ENCODE measurements at places on chromosomes 7 and 10.

- DNase-seq: no peak
These were observed 168.5 kb downstream of the PLXNA4 start for GRCh38 chr7:132407764-132408163.

DNA sequence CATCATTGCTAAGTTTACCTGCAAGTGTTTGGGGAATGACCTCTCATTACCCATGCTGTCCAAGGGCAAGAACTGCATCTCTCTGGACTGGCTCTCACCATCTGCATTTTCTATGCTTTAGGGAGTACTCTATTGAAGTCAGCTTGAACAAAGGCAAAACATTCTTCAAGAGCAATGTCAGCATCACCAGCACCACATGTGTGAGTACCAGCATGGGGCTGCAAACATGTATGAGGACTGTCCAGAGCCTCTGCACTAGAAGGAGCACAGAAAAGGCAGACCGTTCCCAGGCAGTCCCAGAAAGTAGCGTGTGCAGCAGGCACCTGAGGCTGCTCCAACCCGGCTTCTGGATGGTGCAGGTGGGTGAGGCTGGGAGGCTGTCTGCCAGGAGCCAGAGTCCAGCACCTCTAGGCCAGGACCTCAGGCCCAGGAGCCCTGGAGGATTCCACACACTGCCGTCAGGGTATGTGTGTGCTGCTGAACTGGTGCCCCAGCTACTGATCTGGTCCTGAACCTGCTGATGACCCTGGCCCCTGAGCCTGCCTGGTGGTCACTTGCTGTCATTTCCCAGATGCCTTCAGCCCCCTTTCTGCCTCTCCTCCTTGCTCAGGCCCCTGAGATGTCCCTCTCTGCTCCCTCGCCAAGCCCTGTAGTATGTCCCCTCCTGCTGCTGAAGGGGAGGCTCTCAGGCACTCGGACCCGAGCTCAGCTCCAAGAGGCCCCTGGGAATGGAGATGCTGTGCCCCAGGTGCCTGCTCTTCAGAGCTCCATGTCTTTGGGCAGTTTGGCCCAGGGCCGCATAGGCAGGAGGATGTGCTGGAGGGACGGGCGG lies 20.7 kb downstream of the ANTXRL start:
- no peak for DNase-seq

- DNase-seq: no peak
These were observed 11.0 kb downstream of the MAPK8 start for GRCh38 chr10:48317321-48317990.

DNA sequence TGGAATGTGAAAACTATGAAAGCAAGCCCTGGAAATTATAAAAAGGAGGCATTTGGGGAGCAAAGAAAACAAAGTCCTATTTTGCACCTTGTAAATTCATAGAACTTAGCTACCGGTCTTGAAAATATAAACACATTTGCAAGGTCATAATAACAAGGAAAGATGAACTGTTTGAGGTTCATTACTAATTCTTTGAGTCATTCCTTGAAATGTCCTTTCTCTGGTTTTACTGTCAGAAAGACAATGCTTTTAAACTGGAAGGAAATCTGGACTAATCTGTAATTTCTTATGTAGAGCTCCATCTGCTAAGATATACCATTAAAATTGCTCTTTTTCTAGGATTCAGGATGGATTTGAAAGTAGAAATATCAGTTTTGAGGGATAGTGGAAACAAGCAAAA lies 1.4 kb downstream of the ERLIN1 start:
- DNase-seq: no peak

GRCh38 chr7:128833148-128833945 lies 3.1 kb downstream of the FLNC start:
- DNase-seq: no peak

DNA sequence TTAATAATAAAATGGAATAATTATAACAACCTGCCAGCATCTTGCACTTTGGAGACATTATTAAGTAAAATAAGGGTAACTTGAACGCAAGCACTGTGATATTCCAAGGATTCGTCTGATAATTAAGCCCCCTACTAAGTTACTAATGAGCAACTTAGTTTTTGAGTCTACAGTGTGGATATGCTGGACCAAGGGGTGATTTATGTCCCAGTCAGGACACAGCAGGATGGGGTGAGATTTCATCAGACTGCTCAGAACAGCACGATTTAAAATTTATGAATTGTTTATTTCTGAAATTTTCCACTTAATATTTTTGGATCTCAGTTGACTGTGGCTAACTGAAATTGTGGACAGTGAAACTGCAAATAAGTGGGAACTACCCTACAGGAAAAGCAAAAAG lies 182.8 kb upstream of the PHF14 start:
- no peak for DNase-seq

GRCh38 chr10:31317652-31318381 lies 1.2 kb upstream of the ZEB1 start:
- DNase-seq: no peak

GRCh38 chr10:50404021-50404773 lies 152.9 kb upstream of the ASAH2 start:
- DNase-seq: no peak

- DNase-seq: no peak
These were observed 287.5 kb upstream of the KLF14 start for GRCh38 chr7:131021460-131021859.

DNA sequence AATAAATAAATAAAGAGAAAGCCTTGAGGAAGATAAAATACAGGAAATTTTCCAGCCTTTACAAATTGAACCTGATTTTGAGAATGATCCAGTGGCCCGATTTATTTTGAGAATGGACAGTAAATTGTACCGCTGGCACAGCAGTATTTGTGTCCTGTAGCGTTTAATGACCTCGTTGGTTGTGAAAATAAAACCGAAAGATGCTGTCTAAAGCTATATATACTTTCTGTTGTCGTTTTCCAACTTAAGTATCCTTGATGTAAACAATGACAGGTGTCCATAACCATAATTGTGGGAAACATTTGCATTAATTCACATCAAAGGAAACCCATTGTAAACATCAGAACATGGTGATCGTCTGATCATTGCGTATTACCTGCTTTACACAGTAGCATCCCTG lies 38.8 kb downstream of the TBXAS1 start:
- no peak for DNase-seq

DNA sequence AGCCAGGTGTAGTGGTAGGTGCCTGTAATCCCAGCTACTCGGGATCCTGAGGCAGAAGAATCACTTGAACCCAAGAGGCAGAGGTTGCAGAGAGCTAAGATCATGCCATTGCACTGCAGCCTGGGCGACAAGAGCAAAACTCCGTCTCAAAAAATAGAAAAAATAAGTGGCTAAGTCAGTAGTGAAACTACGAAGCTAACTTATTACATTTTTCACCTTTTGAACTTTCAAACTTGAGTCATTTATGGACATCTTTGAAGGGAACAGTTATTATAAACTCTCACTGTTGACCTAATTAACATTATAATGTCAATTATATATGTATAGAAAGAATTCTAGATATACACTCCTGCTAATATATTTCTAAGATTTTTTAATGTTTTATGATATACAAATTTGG lies 541.5 kb upstream of the C7orf33 start:
- no peak for DNase-seq

GRCh38 chr10:71247414-71247705 lies 35.0 kb downstream of the UNC5B start:
- DNase-seq: no peak

DNA sequence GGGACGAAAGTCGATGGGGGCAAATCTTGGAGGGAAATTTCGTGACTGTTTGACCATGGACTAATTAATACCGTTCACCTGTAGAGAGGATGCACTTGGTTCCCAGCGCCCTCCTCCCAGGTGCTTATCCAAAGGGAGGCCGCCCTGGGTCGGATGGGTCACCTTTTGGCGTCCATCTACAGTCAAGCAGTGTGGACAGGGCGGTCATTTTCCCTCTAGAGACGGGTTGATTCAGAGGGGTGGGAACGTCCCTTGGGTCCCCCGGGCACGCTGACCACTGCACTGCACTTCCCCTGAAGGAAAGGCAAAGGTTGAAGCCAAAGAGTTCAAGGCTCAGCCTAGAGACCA lies 2.0 kb downstream of the PRR15 start:
- DNase-seq: no peak

DNA sequence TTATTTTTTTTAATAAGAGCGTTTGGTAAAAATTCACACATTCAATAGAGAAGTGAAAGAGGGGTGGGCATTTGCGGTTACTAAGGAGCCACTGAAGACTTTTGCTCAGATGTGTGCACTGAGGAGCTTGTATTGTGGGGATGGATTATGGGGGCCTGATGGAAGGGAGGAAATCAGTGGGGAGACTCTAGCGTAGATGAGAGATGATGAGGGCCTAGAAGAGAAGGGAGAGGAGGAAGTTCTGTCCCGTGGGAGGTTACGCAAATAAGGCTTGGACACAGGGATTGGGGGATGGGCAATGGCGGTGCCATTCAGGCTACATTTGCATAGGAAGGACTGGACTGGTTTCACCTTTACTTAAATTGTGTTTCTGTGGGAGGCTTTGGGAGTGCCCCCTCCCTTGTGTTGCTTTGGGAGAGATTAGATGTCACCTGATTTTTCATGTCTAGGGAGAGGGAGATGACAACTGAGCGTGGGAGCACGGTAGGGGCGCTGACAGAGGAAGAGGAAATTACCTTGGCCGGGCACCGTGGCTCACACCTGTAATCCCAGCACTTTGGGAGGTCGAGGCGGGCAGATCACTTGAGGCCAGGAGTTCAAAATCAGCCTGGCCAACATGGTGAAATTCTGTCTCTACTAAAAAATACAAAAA lies 2.2 kb upstream of the HIP1 start:
- DNase-seq: no peak

GRCh38 chr7:473211-473734 lies 46.4 kb downstream of the PDGFA start:
- DNase-seq: no peak

DNA sequence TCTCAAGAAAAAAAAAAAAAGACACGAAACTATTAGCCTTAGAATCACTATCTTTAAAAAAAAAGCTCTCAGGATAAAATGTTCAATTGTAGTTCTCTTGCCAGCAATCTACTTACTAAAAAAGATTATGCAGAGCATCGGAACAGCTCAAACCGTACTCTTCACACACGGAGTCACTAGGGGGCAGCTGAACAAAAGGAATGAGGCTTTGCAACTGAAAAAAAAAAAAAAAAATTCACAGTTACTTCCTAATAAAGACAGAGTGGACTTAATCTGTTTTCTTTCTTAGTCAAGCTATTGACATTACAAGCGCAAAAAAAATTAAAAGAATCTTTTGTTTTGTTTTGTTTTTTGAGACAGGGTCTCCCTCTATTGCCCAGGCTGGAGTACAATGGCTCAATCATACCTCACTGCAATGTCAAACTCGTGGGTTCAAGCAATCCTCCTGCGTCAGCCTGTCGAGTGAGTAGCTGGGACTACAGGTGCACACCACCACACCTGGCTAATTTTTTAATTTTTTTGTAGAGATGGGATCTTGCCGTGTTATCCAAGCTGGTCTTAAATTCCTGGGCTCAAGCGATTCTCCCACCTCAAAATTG lies 11.5 kb downstream of the PMS2 start:
- no peak for DNase-seq

DNA sequence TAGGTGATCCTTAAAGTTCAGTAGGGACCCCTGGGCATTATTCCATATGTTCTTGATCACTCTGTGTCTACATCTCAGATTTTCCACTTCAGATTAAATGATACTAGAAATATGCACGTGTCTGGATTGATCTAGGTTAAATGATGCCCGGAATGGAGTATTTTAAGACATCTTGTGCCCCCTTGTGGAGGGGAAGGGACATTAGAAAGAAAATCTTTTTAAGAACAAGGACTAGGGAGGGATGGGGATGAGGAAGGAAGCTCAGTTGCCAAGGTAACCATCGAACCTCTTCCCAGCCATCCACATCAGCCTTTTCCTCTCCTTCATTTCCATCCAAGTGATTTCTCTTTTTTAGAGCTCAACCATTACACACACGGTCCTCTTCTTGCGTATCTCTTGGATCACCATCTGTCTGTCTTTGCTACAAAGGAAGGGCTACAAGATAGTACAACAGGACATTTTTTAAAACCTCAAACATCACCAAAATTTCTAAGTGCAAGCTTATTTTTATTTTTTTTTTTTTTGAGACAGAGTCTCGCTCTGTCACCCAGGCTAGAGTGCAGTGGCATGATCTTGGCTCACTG lies 40.5 kb downstream of the PRSS2 start:
- DNase-seq: peak; percentile 25

- no peak for DNase-seq
These were observed 77.8 kb upstream of the PRSS1 start for GRCh38 chr7:142671506-142671905.

- DNase-seq: no peak
These were observed 587.2 kb downstream of the SORCS1 start for GRCh38 chr10:106577266-106577665.

- DNase-seq: no peak
These were observed 25.2 kb downstream of the CREB3L2 start for GRCh38 chr7:137976696-137977095.

- no peak for DNase-seq
These were observed 96.7 kb downstream of the ARHGAP22 start for GRCh38 chr10:48507933-48508790.

- DNase-seq: no peak
These were observed 84.0 kb upstream of the GTF2I start for GRCh38 chr7:74573512-74573911.

GRCh38 chr7:22120391-22121053 lies 174.8 kb upstream of the CDCA7L start:
- DNase-seq: no peak

GRCh38 chr10:1177936-1178335 lies 121.8 kb downstream of the WDR37 start:
- no peak for DNase-seq

GRCh38 chr10:106402458-106402857 lies 762.0 kb downstream of the SORCS1 start:
- no peak for DNase-seq

- DNase-seq: no peak
These were observed 12.2 kb upstream of the KCP start for GRCh38 chr7:128922496-128923410.

DNA sequence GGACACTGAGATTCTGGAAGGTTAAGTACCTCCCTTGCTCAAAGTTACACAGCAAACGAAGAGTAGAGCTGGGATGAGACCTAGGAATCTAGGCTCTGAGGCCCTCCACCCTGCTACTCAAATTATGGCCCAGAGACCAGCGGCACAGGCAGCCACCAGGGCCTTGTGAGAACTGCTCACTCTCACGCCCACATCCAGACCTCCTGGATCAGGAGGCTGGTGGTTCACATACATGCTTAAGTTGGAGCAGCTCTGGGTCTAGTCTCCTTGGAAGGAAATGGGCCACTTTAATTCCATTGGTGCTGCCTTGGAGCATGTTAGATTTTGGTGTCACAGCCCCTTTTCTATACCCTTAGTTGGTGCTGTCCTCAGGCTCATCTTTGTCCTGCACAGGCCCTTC lies 41.9 kb downstream of the ADRA2A start:
- DNase-seq: no peak

DNA sequence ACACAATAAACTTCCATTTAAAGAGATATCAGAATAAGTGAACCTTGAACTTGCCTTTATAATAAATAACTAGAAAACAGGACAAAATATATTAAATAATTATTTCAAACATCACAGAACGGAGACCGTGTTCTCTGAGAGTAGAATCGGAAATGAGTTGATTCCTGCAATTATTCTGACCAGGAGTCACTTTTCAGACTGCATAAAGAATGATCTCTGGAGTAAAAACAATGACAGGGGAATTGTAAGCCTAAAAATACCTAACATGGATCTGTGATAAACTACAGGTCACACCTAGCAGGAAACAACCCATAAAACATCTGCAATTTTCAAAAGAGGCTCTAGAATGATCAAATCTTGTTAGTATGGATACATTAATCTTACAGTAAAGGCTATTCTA lies 577.5 kb upstream of the SORCS1 start:
- DNase-seq: no peak
